ENCODE measurements at places on chromosomes 3 and 15.

- no peak for DNase-seq
Measured at GRCh38 chr15:65517866-65518207, 348 bp upstream of the DPP8 start.

DNA sequence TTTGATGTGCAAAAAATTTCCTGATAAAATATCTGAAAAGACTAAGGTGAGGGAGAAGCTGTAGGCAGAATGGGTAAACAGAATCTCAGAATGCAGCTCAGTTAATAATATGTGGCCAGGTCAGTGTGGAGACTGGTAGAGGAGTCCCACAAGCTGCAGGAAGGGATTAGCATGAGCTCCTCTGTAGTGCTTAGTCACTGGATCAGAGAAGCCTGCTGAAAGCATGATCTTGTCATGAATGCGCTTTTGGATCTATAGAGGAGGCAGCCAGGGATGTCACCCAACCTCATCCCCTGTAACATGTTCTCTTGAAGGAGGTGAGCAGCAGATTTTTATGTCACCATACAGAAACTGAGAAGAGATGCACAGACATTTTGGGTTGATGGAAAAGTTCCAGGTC is 1035.3 kb upstream of the GBE1 start:
- no peak for DNase-seq

- DNase-seq, result no peak
Measured at GRCh38 chr15:49115062-49115461, 40.3 kb downstream of the COPS2 start.

DNA sequence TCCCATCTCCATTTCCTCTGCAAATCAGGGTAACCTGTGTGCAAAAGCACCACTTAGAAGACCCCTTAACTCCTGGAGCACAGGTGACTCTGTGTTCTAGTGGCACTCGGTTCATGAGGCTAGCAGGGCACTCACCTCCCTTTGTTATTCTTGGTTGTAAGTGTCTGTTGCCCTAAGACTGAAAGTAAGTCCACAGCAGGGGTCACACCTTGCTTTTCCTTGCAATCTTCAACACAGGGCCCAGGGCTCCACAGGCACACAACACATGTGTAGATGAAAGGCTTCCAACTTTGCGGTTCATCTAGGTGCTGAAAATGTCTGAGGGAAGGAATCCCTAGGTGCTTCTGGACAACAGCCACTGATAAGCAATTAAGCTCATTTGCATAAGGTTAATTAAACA is 2.9 kb downstream of the RNU6-1 start:
- DNase-seq, result no peak

GRCh38 chr3:141328286-141329166 is 39.8 kb upstream of the ZBTB38 start:
- no peak for DNase-seq

- no peak for DNase-seq
Measured at GRCh38 chr15:49621887-49622286, 1.0 kb downstream of the DTWD1 start.

DNA sequence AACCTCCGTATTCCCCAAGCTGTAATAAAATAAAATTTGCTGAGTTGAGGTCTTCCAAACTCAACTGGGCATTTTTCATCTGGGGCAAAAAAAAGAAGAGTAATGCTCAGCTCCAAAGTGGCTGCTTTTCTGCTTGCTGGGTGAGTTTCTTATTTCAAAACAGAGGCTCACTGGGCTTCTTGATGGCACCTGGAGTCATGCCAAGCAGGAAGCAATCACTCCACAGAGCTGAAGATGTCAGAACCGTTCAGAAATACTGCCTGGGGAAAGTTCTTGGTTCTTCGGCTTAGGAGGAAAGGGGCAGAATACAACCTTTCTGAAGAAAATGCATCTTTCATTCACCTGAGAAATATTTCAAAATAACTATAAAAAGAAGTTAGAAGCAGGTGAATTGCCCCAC is 4.1 kb downstream of the CCR9 start:
- DNase-seq, result no peak

Measured in stimulated activated CD8-positive, alpha-beta memory T cell treated with anti-CD3 and anti-CD28 coated beads, Interleukin-7, amount 100 ng/mL, for 1 hour (primary cell).